Activated effector memory CD4-positive, alpha-beta T cell treated with anti-CD3 and anti-CD28 coated beads, Interleukin-2, amount 50 U/mL, for 16 hours (primary cell): ENCODE measurements at places on chromosomes 4 and X.

DNA sequence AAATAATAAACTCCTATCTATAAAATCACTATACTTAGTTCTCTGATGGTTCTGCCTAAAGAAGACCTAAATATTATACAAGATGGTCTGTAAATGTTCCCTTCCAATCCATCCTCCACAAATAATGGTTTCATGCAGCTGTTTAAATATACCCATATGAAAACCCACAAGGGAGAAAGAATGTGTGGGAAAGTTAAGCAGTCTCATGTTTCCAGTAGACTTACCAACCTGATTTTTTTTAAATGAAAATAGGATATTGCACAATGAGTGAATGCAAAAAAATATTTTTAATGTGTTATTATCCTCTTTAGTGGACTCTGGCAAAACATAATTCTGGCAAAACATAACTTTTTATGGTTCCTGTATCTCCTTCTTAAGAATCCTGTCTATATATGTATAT, 23.3 kb downstream of the CAMK2D start:
- DNase-seq = no peak

DNA sequence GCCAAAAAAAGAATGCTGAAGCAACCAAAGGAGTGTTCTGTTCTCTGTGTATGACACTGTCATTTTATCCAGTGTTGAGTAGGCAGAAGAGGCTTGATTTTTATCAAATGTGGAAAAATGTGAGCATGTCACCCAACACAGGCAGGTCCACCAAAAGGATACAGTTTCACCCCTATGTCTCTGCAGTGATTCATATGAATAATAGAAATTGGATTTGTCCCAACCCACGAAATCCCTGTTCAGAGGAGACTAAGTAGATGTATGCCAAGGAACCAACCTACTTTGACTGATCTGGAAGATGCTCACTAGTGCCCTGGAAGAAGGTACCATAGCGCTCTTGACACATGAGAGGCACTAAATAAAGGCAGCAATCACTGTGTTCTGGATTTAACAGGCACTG, 72.5 kb downstream of the FGF13 start:
- no peak for DNase-seq

DNA sequence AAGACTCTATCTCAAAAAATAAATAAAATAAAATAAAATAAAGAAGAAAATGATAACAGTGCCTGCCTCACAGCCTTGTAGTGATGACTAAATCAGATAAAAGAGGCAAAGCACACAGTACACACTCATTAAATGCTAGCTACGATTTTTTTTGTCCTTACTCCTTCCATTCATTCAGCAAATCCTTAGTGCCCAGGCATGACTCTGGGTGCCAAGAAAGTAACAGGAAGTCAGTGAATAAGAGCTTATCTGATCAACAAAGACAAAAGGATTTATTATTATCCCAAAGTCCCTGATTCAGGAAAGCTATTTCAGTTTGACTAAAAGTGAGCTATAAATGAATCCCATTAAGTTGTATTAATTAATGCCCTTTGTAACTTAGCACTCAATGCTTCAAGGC, 92.7 kb downstream of the SH3KBP1 start:
- DNase-seq = no peak

DNA sequence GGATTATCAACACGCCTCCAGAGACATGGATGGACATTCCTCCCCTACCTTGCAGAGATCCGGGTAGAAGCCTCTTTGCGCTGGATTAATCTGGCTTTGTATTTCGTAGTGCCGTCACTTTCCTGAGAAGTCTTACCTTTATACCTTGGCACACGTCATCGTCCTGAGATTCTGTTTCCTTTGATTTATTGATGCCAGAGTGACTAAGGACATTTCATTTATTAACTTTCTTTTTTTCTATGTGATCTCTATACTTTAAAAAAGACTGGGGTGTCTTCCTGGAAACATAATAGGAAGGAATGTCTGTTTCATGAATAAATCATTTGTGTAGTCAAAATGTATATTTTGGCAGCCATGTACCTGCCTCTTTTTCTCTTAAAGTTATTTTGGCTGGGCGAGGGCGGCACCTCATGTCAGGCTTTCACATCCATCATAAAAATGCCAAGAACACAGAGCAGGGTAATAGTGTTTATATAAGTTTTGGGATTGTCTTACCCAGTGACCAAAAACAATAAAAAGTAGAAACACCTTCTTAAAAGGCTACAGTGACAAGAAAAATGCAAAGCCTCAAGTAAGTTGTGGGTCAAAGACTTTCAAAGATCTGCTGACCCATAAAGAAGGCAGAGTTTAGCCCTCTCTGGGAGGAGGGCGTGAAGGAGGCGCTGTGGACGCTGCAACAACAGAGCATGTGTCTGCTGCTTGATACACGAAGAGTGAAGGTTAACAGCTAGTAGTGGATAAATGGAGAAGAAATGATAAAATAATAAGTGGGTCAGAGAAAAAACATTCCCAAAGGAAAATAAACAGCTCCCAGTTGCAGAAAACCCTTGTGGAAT, 124.4 kb downstream of the SHROOM3 start:
- DNase-seq = no peak

DNA sequence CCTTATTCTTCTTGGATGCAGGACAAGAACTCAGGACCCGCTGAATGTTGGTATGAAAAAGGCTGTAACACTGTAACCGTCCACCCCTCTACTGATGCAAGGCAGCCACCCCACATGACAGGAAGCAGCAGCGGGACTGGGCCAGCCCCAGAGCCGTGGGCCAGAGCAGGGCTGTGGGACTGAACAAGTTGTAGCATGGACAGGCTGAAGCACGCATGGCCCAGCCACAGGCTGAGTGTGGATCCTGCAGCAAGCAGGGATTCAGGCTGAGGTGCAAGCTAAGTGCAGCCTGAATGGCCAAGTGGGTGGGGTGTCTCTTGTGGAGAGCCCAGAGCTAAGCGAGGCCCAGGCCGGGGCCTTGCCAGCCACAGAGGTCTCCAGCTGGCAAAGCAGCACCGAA, 632.2 kb downstream of the SPOCK3 start:
- no peak for DNase-seq

DNA sequence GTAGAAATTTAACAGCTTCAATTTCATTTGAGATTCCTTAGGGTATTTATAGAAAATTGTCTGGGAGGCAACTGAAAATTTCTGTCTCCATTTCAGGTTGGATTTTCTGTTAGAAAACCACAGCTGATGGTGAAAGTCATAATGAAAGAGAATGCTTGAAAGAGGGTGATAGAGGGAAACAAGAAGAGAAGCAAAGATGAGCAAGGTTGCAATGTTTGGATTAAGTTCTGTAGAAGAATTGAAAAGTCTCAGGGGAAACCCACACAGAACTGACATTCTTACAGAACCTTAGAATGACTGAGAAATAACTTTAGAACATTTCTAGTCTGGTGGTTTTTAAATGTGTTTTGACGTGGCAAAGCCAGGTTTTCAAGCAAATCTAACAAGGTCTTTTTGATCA, 14.7 kb downstream of the GBA3 start:
- no peak for DNase-seq

- DNase-seq = no peak
Observed at GRCh38 chrX:6777238-6778002, 242.5 kb upstream of the VCX3A start.

DNA sequence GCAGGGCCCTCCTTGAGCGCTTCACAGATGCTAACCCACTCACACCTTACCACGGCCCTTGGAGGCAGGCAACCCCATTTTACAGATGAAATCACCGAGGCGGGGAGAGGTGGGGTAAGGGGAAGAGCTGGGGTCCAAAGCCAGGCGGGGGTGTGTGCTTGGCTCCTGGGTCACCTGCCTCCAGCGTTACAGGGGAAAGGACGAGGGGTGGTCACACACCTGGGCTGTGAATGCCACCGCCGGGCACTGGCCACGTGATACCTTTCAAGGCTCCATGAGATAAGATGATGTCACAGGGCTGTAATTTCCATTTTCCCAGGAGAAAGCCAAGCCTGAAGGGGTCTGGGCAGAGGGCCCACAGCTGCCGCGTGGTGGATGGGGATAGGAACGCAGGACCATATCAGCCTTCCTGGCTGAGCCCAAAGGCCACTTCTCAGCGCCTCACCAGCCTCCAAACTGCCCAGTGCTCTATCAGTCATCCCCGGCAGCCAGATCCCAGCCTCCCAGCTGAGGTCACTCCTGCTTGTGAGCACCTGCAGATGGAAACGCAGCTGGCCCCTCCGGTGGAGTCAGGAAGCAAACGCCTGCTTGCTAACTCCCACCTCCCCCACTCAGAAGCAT, 62.4 kb upstream of the CRMP1 start:
- DNase-seq = peak; percentile 51

DNA sequence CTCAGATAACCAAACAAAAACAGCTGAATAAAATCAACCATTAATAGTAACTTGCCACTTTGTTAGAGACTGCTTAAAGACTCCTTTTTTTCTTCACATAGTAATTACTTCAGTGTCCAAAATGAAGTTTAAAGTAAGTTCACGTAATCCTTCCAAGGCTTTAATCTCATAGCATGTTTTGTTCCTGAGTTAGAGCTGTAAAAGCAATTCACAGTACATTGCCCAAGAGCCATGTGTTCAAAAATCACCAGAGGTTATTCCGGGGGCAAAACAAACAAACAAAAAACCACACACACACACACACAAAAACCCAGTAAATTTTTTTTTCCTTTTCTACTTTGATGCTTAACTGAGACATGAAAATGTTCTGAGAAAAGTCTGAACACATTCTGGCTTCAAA, 6.1 kb downstream of the GPR82 start:
- DNase-seq = no peak

- DNase-seq = no peak
Observed at GRCh38 chrX:79147477-79147876, 3.0 kb downstream of the GPR174 start.

DNA sequence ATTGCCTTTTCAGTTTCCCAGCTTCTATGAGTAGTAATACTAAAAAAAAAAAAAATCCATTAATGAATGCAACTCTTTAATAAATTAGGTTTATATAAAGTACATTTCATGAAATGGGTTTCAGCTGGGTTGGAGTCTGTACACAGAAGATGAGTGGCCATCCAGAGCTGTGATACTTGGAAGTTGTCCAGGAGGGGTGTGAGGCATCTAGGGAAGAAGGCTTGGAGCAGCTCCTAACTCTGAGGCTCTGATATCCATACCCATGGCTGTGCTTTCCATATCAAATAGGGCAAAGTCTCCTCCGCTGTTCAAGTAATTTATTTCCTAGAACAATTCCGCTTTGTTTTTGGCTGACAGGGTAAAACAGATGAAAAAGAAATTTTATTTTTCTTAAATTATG, 423.3 kb upstream of the TENM3 start:
- no peak for DNase-seq

DNA sequence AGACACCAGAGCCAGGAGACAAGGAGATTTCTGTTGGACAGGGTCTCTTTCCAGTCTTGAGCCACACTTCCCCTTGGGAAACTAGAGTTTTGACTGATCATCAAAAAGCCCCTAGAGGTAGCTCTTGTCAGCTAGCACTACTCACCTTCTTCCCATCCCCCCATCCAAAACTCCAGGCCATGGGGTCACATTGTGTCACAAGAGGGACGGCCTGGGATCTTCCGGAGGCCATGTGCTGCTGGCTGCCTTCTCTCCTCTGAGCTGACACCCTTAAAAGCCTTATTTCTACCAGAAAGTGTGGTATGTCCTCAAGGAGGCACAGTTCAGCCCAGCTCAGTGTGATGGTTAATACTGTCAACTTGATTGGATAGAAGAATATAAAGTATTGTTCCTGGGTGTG, 7.8 kb downstream of the PNMA3 start:
- DNase-seq = no peak

DNA sequence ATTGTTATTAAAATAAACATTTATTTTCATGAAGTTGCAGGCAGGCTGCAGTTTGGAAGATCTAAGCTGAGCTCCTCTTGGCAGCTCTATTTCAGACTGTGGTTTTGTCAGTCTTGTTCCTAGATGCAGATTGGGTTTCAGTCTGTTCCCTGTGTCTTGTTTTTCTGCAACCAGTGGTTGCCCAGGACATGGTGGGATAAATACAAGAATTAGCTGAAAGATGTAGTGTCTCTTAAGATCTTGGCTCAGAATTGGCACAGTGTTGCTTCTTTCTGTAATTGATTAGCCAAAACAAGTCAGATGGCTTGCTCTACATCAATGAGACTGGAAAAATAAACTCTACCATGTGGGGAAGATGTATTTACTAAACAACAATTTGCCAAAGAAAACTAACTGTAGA, 283.0 kb upstream of the BOD1L1 start:
- no peak for DNase-seq

DNA sequence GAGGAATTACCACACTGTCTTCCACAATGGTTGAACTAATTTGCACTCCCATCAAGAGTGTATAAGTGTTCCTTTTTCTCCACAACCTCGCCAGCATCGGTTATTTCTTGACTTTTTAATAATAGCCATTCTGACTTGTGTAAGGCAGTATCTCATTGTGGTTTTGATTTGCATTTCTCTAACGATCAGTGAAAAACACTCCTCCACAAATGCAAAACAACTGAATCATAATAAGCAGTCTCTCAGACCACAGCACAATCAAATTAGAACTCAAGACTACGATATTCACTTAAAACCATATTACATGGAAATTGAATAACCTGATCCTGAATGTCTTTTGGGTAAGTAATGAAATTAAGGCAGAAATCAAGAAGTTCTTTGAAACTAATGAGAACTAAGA, 371.7 kb downstream of the CXXC4 start:
- no peak for DNase-seq

GRCh38 chr4:185657183-185657582, 121.9 kb upstream of the PDLIM3 start:
- no peak for DNase-seq

- DNase-seq = no peak
Observed at GRCh38 chr4:127660284-127660885, 27.6 kb downstream of the INTU start.

GRCh38 chrX:19846995-19847790, 40.2 kb downstream of the SH3KBP1 start:
- DNase-seq = peak; percentile 63

DNA sequence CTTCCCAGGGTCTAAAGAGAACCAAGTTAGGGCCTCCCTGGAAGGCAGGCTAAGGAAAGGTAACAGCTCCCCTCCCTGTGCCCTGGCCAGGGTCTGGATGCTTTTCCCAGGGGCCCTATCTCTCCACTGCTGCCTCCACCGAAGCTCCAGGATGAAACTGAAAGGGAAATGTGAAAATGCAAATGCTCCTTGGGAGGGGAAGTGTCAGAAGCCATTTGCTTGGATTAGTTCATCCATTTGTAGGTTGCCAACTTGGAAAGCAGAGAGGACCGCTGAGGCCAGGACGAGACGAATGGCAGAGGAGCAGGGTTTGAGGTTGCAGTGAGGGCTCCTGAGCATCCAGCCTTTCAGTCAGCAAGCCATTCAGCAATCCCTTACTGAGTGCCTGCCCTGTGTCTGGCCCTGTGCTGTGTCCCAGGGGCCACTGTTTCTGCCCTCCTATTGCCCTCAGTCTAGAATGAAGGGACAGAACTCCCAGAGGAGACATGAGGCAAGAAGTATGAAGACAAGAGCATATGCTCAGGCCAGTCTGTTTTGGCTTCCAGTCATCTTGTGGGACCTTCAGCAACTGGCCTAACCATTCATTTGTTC, 45.9 kb upstream of the PGRMC1 start:
- DNase-seq = no peak

DNA sequence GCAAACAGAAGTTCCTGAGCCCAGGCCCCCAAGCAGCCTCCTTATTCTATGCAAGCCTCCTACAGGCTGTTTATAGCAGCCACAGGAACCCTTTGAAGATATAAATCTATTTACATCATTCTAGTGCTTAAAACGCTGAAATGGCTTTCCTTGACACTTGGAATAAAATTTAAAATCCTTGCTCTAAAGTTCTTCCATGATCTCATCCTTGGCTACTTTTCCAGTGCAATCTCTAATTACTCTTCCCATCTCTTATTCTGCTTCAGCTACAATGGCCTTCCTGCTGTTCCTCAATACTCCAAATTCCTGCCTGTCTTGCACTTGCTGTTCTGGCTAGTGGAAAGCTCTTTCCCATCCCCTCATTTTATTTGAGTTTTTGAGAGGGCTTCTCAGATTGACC, 634.2 kb upstream of the NR3C2 start:
- no peak for DNase-seq
